ENCODE measurements at places on chromosomes 7 and 10.

DNA sequence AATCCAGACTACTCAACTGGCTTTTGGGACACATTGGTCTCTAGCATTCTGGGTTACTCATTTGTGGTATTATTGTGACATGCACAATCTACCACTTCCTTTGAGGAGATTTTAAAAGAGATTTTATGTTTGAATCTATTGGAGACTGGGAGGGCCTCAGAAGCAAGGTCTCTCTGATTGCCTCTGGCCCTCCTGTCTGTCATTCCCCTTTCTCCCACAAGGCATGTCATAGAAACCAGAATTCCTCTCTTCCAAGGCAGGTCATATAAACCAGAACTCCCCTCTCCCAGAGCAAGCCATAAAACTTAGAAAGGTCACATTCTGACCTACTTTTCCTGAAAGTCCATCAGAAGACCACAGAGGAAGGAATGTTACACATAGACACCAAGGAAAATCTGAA lies 777.7 kb downstream of the PHTF2 start:
- DNase-seq = no peak

DNA sequence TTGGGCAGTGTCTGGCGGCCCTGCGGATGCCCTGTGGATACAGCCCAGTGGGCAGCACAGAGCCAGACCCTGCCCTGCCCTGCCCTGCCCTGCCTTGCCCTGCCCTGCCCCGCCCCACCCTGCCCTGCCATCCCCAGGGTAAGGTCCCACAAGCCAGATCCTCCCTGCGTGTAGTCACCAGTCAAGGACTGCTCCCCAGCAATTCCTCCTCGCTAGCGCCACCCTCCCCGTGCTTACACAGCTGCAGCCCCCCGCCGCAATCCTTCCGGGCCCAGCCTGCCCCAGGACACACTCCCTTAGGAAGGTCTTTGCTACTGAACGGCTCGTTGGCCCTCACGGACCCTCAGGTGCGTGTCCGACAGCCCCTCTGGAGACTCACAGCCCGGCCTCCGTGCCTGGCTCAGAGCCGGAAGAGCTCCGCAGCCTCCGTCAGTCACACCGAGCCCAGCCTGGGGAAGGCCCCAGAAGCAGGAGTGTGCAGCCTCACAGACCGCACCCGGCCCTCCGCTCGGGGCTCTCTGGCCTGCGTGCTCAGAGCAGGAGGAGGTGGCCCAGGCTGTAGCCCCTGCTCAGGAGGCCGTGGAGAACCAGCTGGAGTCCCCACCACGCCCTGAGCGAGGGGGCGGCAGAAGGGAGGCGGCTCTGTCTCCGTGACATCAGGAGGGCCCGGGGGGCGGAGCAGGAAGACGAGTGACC lies 68.3 kb downstream of the PWWP2B start:
- DNase-seq = no peak

GRCh38 chr7:25622695-25623094 lies 394.4 kb upstream of the NPVF start:
- DNase-seq = no peak

GRCh38 chr7:147992698-147993097 lies 597.9 kb upstream of the C7orf33 start:
- no peak for DNase-seq

GRCh38 chr7:41436139-41436538 lies 266.8 kb downstream of the INHBA start:
- DNase-seq = no peak

DNA sequence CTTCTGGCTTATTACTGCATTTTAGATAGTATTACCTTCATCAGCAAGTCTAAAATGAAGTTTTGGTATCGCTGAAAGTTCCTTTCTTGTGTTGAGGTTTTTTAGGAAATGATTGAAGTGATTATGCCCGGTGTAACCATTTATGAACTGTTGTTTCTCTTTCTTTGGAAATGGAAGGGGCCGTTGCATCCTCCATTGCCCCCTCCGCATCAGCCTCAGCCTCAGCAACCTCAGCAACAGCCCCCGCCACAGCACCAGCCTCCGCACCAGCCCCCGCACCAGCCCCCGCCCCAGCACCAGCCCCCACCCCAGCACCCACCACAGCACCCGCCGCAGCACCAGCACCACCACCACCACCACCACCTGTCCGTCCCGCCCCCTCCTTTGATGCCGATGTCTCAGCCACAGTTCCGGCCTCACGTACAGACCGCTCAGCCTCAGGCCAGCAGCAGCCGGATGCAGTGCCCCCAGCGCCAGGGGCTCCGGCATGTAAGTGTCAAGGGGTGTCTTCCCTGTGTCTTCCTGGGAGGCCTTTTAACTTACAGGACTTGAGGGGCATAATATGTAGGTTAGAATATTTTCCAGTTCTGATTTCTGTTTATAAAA lies 72.6 kb downstream of the SHH start:
- DNase-seq = no peak

GRCh38 chr7:28815928-28816373 lies 142.2 kb downstream of the TRIL start:
- no peak for DNase-seq

GRCh38 chr10:100826661-100826982 lies 81.2 kb downstream of the PAX2 start:
- DNase-seq = no peak

DNA sequence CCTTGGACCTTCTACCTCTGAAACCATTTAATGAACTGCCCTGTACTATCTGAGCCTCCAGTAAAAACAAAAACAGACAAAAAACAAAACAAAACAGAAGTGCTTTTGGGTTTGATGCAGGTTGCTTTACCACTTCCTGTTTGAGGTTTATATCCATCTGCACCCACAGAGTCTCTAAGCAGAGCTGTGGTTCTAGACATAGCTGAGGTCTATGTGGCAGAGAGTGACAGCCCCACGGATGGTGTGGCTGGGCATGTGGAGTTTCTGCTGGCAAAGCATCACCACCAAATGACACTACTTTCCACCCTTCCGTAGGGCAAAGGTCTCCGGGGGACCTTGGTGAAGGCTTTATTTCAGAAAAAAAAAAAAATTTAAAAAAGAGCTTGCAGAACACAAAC lies 754.2 kb downstream of the GRID1 start:
- DNase-seq = peak; percentile 12

DNA sequence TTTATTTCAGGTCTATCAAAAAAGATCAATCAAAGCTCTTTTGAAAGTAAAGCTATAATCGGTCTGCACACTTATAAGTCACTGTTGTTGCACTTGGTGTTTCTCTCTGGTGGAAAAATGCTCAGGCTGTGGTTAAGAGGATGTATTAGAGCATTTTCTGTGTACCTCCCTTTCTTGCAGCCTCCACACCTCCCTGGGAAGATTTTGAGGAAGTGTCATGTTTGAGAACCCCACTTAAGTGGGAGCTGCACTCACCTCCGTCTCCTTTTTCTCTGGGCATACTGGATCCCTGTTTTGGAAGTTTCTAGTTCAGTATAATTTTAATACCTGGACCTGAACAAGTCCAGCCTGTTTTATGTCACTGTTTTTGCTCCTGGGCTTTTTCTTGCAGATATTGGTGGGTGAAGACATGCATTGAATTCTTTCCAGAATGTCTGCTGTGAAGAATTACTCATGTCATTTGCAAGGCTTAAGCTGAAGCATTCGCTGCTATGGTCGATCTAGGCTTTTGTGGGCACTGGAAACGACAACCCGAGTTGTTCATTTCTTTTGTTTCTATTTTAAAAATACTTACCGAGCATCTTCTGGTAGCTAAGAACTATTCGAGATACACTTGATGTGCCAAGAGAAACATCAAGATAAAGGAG lies 36.6 kb downstream of the TCF7L2 start:
- DNase-seq = no peak

DNA sequence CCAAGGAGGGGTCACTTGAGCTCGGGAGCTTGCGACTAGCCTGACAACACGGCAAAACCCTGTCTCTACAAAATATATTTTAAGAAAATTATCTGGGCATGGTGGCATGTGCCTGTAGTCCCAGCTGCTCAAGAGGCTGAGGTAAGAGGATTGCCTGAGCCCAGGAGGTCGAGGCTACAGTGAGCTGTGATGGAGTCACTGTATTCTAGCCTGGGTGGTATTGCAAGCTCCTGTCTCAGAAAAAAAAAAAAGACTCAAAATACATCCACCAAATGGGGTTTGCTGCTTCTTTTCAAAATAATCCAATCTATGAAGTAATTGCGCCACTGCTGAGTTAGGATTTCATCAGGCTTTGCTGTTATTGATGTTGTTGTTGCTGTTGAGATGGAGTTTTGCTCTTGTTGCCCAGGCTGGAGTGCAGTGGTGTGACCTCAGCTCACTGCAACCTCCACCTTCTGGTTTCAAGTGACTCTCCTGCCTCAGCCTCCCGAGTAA lies 11.1 kb upstream of the VIM start:
- DNase-seq = no peak

- DNase-seq = peak; percentile 83
These were observed 20.6 kb upstream of the RHOBTB1 start for GRCh38 chr10:60964257-60965235.

GRCh38 chr10:68861253-68861652 lies 33.9 kb downstream of the STOX1 start:
- DNase-seq = peak; percentile 17

DNA sequence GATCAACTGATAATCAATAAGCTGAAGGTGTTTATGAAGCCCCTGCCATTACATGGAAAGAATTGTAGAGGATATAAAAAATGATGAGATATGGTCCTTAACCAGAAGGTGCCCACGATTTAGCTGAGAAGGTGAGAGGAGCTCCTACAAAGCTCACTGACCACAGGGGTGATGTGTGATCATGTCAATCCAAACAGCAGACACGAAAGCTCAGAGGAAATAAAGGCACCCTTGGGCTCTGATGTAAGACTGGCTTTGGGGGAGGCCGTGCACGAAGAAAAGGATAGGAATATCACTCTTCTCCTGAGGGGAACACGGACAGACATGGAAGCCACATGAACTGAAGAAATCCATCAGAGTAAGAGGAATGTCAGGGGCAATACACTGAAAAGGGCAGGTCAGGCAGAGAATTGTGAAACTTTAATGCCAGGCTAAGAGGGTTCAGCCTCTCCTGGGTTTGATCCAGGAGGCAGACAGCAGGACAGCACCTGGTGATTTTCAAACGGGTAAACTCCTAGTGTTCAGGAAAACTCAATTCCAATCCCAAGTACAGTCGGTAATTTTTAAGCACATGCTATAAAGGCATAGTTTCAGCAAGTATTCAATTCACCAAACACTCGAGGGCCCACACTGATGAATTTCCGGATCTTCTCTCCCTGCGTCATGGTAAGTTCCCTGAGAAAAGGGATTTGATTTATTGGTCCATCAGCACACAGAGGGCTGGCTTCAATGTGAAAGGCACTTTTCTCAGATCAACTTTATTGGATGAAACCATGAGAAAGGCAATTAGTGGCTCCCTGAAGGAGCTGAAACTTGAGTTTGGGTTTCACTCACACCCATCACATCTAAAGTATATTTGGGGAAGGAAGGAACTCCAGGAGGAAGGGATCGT lies 163.8 kb downstream of the PRPF18 start:
- no peak for DNase-seq

DNA sequence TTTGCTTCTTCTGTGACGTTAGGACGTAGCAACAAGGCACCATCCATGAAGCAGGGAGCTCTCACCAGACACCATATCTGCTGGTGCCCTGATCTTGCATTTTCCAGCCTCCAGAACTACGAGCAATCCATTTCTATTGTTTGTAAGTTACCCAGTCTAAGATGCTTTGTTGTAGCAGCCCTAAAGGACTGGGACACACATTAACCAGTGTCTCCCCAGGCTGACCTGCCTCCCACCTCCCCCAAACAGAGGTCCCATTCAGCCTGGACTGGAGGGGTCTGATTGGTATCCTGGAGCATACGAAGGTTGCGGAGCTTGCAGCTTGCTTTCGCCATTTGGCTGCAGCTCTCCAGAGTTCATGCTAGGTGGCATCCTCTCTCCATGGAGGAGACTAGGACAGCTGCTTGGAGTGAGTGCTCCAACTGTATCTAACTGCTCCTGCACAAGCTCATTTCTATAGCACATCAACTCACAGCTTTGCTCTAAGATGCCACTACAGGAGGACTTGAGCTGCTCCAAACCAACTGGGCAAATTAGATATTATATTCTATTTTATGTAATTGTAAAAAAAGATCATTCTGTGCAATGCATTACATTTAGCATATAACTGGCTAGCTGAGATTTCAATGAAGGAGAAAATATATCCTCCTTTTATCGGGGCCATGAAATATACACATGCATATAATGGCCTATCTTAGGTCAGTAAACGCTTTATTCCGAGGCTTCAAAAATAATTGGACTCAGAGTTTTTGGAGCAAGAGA lies 8.0 kb upstream of the GRK5 start:
- peak; percentile 88 for DNase-seq

- DNase-seq = no peak
These were observed 23.0 kb downstream of the PTPRN2 start for GRCh38 chr7:158564663-158565035.

DNA sequence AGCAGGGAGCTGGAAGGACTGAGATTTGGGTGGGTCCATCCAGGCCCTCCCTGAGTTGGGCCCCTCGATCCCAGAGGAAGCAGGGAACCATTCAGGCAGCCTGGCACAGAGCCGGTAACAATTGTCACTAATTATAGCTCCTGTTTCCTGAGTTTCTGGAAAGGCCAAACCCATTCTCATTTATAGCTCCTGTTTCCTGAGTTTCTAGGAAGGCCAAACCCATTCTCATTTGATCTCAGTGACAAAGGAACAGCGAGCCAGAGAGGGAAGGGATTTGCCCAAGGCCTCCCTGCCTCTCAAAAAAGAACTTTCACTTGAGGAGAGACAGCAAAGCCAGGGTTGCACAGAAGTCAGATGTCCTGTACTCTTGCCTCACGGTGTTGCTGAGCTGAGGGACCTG lies 521.9 kb downstream of the TYW1 start:
- DNase-seq = no peak

DNA sequence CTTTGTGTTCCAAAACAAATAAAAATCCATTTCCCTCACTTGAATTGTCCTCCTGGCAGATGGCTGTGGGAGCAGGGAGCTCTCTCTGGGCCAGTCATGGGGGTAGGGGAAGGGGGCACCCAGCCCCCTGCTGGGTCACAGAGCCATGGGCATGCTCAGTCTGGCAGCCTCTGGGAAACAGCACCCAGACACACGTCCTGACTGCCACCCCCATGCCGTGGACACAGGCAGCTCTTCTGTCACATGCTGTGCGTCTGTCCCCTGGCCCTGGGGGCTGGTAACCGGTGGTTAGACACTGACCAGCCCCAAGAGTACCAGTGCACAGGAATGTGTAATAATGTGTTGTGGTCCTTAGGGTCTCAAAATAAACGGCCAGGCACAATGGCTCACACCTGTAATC lies 47.0 kb downstream of the RASGEF1A start:
- no peak for DNase-seq

Data from hematopoietic multipotent progenitor cell treated with erythropoietin and hydrocortisone succinate and interleukin-3 and kit ligand, for 6 days (in vitro differentiated cells).